ENCODE measurements at places on chromosomes 3 and 15.

DNA sequence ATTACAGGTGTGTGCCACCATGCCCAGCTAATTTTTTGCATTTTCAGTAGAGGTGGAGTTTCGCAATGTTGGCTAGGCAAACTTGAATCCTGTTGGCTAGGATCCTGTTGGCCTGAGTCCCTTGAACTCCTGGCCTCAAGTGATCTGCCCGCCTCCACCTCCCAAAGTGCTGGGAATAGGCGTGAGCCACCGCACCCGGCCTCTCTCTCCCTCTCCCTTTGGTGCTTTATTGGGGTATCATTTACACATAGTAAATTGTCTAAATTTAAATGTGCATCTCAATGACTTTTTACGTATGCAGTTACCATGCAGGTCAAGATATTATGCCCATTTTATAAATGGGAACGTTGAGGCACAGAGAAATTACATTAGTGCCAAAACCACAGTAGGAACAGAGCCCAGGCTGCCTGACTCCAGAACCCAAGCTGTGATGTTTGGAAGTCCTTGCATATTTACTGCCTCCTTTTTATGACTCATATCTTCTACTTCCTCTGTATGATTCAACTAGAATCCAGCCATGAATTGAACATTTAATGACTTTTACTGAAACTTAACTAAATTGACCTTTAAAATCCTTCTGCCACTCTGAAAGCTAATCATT is 34.0 kb upstream of the RPP14 start:
- no peak for DNase-seq

- DNase-seq, result no peak
These were observed 5.2 kb upstream of the TRPM1 start for GRCh38 chr15:31106495-31107300.

DNA sequence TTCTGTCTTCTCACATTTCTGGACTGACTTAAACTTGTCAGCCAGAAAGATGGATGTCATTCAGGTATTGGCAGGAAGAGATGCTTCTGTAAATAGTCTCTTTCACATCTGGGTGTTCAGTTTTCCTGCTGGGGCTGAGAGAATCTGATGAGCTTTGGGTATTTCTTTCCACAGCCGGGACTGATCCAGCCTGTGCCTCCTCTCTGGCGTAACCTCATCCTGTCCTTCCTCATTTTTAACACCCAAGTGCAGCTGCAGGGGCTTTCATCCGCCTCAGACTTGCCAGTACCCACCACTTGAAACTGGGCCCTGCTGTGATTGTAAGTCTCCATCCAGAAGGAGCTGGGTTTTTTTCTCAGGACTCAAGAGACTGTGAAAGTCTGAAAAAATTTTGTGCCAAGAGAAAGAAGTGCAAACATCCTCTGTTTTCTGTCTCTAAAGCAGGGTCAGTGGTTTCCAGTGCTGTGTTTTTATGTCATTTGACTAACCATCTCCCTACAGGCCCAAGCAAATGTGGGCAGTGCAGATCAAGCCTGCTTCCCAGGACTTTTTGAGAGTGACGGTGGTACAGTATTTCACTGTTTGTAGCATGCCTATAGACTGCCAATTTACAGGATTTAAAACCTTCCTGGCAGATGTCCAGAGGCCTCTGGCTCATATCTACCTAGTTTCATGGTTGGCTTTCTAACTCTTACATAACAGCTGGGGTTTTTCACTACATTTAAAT is 342.7 kb downstream of the PTPRG start:
- no peak for DNase-seq

DNA sequence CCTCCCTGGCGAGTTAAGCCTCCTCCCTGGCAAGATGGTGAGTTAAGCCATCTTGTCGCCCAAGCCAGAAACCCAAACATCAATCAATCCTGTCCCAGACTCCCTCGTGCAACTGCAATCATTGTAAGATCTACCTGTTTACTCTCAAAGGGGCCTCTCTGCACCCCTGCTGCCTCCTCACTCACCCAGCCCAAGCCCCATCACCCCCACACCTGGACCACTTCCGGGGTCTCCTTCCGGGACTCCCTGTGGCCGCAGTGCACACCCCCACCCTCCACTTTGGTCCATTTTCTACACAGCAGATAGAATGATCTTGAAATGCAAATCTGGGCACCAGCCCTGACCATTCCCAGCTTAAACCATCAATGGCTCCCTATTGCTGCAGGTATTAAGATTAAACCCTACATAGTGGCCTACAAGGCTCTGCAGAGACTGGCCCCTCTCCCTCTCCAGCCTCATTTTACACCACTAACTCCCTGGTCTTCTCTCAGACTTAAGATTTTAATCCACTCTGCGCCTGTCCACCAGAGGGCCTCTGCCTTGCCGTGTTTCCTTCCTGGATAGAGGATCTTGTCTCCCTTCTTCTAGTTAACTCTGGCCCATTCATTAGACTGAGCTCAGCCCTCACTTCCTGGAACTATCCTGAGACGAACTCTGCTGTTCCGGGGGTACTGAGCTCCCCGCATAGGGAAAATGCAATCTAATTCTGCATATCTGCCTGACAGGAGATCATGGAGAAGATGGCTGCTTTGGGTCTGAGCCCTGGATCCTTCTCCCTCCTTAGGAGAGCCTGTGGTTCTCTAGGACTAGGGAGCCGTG is 41.9 kb upstream of the SLC6A1 start:
- no peak for DNase-seq

DNA sequence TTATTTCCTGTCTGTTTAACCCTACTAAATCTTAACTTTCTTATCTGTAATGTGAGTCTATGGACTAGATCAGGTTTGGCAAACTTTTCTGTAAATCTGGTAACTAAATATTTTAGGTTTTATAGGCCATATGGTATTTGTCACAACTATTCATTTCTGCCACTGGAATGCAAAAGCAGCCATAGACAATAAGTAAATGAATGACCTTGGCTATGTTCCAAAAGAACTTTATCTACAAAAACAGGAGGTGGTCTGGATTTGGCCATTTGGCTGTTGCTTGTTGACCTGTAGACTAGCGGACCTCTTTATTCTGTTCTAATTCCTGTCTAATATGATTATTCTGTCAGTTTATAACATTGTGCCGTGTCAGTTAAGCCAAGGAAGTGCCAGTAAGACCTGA is 314.2 kb downstream of the LPP start:
- DNase-seq, result no peak

DNA sequence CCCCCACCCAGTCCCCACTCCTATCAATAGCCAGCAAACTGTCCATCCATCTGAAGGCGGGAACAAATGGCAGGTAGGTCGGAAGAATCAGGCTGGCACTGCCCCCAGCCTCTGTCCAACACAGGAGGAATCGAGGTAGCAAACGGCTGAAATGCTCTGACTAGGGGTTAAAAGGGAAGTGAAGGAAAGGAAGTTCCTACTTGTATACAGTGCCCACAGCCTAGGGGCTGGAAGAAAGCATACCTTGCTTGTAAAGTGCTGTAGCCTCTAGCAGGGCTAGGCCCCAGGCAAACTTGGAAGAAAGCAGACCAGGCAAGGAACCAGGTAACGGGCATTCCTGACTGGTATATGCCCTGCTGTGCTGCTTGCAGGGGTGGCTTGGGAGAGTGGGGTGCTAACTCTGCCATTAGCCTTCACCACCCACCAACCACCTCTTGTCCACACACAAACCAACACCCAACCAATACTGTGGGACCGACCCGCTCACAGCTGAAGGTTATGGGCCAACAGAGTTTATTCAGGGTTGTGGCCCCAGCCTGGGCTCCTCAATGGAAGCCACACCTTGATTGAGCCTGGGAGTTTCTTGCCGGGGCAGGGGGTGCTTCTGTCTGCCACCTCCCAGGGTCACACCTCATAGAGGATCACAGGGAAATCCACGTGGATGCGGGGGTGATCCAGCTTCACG is 2.4 kb downstream of the TUSC2 start:
- DNase-seq, result no peak

- DNase-seq, result no peak
These were observed 16.0 kb upstream of the CPEB1 start for GRCh38 chr15:82663186-82663600.

- DNase-seq, result no peak
These were observed 51.9 kb upstream of the TBL1XR1 start for GRCh38 chr3:177249203-177249602.

DNA sequence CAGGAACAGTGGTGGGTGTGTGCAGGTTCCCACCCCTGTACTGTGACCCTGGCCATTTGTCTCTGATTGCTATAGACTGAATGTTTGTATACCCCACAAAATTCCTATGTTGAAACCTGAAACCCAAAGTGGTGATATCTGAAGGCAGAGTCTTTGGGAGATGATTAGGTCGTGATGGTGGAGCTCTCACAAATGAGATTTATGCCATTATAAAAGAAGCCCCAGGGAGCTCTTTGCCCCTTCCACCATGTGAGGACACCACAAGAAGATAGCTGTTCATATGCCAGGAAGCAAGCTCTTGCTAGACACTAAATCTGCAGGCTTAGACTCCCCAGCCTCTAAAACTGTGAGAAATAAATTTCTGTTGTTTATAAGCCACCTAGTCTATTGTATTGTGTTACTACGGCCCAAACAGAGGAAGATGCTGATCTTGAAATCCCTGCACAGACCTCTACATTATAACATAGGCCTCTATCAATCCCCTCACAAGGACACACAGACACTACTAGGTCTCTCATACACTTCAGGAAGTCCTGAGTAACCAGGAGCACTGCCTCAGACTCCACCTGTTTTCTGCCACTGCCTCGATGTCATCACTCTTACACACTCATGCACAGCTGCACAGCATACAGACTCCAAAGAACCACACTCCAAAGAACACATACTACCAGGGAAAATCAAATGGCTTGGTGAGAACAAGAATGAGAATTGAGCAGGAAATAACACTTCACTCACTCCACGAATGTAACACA is 14.7 kb downstream of the IGSF11 start:
- DNase-seq, result no peak

- DNase-seq, result no peak
These were observed 4.7 kb downstream of the LMAN1L start for GRCh38 chr15:74817370-74817737.

DNA sequence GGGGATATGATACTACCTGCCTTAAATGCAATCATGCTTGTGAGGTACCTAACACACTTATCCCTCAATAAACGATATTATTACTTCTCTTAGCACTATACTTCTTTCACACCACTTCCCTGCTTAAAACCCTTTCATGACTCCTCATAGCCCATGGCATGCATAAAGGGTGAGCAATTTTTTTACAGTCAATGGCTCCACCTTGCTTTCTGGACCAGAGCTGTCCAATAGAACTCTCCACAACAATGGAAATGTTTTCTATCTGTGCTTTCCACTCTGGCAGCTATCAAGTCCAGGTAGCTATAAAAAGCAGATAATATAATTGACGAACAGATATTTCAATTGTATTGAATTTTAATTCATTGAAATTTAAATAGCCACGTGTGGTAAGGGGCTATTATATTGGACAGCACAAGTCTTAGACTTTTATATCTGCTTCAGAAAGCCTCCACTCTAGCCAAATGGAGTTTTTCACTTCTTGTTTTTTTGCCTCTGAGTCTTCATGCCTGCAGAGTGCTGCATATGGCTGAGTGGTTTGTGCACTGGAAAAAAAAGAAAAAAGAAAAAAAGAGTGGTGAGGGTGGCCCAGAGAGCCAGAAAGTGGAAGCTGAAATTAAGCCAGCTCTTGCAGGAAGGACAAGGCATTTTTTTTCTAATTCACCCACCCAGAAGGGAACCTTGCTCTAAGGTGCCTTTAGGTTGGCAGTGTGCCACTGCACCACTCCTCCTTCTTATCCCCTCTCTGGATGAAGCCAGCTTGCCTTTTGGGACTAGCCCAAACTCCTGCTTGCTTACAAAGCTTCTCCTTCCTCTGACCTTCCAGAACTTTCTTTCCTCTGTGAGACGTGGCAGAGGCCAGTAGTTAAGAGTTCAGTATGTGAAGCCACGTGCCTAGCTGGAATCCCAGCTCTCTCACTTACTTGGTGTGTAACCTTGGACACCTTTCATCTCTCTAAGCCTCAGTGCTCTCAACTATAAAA is 239.0 kb upstream of the LRTM1 start:
- DNase-seq, result no peak

GRCh38 chr3:122305818-122306621 is 19.0 kb upstream of the CSTA start:
- no peak for DNase-seq

DNA sequence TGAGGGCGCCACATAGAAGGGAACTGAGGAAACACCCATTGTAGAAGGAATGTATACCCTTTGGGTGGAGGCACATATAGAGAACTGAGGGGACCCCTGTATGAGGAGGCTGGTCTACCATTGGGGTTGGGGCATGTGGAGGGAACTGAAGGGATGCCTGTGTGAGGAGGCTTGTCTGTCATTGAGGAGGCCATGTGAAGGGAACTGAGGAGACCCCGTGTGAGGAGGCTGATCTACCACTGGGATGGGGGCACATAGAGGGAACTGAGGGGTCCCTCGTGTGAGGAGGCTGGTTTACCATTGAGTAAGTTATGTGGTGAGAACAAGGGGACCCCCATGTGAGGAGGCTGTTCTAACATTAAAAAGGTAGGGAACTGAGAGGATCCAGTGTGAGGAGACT is 156.1 kb downstream of the FBLN2 start:
- DNase-seq, result no peak

DNA sequence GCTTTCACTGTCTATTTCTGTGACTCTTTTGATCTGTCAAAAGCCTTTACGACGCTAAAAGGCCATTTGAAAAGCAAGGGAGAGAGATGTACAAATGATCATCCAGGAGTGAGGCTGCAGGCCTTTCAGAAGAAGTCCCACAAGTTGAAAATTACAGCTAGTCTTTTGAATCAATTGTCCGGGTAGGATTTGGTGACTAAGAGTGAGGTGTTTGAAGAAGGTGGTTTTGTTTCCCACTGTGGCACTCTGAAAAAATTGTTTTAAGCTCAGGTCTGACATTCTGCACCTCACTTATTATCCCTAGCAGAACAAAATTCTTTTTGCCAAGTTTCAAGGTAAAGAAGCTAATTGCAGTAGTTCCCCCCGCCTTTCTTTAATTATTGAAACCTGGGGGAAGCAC is 50.8 kb upstream of the TMEM108 start:
- DNase-seq, result no peak

- no peak for DNase-seq
These were observed 263.0 kb upstream of the NECTIN3 start for GRCh38 chr3:110808630-110809029.

- DNase-seq, result no peak
These were observed 570.4 kb downstream of the SI start for GRCh38 chr3:164507886-164508285.

DNA sequence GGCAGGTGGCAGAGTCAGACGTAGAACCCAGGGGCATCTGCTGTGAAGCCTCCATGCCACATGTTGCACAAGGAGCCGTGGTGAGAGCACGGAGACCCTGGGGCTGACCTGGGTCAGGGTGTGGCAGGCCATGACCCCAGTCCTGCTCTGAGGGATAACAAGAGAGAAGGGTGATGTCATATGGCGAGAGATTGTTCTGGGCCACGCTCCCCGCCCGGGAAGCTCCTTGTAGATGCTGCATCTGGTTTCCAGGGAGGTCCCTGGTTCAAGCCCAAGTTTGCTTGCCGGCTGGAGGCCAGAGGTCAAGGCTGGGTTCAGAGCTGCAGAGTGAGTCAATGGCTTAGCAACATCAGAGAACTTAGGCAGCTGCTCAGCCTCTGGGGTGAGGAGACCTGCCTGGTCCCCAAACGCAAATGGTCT is 17.3 kb downstream of the FGD5 start:
- no peak for DNase-seq

Measured in stimulated activated CD4-positive, alpha-beta T cell treated with anti-CD3 and anti-CD28 coated beads, Interleukin-15, amount 100 ng/mL, for 48 hours (primary cell).